ENCODE measurements at places on chromosomes 6 and 20.

DNA sequence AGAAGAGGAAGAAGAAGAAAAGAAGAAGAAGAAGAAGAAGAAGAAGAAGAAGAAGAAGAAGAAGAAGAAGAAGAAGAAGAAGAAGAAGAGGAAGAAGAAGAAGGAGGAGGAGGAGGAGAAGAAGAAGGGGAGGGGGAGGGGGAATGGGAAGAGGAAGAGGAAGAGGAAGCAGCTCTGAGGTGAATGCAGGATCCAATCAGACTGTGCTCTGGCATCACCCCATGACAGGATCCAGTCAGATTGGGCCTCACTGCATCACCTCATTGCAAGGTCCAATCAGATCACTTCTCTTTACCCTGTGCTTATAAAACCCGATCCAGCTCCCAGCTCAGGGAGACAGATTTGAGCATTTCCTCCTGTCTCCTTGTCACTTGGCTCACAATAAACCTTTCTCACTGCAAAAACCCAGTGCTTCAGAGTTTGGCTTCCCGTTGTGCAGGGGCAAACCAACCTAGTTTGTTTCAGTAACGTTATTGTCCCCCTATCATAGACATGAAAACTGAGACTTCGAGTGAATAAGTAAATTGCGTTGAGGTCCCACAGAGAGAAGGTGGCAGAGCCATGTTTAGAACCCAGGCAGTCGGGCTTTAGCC, 28.6 kb upstream of the YWHAB start:
- peak; percentile 5 for DNase-seq

DNA sequence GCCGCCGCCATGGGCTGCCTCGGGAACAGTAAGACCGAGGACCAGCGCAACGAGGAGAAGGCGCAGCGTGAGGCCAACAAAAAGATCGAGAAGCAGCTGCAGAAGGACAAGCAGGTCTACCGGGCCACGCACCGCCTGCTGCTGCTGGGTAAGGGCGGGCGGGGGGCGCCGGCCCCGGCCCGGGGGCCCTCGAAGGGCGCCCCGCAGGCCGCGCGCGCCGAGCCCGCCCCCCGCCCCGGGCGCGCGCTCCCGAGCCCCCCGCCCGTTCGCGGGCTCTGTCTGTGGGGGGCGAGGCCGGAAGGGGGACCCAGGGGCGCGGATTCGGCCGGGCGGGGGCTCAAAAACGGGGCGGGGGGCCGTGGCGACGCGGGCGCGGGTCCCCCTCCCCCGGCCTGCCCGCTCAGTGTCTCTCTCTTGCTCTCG, 39.2 kb downstream of the GNAS start:
- DNase-seq = no peak

GRCh38 chr6:4135665-4136353, 434 bp upstream of the ECI2 start:
- DNase-seq = peak; percentile 90

DNA sequence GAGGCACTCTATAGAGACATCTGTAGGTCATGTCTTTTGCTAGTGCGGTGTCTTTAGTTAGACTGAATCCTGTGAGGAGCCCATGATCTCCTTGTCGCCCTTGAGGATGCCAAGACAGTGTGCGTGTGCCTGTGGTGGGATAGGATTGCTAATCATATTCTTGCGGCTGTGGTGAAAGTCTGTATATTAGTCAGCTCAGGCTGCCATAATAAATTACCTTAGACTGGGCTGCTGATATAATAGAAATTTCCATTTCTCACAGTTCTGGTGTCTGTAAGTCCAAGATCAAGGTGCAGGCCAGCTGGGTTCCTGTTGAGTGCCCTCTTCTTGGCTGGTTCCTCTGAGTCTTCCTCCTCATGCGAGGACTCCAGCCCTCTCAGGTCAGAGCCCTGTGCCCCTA, 141.2 kb downstream of the JARID2 start:
- peak; percentile 69 for DNase-seq

- no peak for DNase-seq
These were observed 15.5 kb upstream of the NPEPL1 start for GRCh38 chr20:58677079-58677604.

DNA sequence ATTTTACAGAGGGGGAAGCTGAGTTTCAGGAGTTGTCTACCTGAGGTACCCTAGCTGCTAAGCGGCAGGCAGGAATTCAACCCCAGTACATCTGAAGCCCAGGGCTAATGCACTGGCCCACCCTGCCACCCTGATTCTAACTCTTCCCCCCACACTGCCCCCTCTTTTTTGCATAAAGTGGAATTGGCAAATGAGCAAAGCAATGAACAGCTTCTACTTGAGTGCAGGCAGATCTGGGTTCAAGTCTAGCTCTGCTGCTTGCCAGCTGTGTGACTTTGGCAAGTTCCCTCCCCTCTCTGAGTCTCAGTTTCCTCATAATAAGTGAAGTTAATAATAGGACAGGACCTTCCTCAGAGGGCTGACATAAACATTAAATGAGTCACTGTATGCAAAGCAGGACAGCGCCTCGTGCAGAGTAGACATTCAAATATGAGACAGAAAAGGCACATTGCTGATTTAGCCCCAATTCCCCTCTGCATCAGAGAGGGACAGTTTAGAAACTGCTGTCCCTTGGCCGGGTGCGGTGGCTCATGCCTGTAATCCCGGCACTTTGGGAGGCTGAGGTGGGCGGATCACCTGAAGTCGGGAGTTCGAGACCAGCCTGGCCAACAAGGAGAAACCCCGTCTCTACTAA, 4.7 kb downstream of the ADA start:
- DNase-seq = peak; percentile 77

DNA sequence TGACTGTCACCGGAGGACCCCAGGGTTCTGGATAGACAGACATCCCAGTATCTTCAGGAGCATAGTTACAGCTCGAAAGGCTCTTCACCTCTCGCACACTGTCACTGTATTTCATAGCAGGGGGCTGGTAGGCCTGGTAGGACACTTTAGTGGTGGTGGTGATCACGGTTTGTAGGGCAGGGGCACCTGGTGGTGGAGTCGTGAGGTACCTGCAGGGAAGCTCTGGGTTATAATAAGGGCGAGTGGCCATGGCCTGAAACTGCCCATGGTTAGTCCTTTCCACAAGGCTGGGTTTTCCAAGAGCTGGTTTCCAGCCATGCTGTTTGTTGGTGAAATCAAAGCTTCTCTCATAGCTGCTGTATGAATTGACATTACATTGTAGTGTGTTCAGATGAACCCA, 7.6 kb downstream of the GCM2 start:
- no peak for DNase-seq

GRCh38 chr6:117817499-117817898, 89.6 kb upstream of the SLC35F1 start:
- DNase-seq = no peak

GRCh38 chr6:149014631-149015534, 268.1 kb downstream of the UST start:
- DNase-seq = peak; percentile 80

DNA sequence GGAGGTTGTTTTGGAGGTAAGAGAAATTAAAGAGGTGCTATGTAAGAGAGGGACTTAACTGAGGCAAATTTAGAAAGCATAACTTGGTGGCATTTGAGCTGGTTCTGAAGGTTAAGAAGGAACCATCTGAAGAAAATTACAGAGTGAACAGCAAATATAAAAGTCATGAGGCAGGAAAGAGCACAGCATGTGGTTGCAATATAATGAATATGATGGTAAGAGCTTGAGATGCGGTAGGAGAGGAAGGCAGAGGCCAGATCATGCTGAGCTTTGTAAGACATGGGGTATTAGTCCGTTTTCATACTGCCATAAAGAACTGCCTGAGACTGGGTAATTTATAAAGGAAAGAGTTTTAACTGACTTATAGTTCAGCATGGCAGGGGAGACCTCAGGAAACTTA, 279.1 kb downstream of the UTRN start:
- no peak for DNase-seq

- DNase-seq = no peak
These were observed 3.1 kb downstream of the NCOA7 start for GRCh38 chr6:125793863-125794262.

DNA sequence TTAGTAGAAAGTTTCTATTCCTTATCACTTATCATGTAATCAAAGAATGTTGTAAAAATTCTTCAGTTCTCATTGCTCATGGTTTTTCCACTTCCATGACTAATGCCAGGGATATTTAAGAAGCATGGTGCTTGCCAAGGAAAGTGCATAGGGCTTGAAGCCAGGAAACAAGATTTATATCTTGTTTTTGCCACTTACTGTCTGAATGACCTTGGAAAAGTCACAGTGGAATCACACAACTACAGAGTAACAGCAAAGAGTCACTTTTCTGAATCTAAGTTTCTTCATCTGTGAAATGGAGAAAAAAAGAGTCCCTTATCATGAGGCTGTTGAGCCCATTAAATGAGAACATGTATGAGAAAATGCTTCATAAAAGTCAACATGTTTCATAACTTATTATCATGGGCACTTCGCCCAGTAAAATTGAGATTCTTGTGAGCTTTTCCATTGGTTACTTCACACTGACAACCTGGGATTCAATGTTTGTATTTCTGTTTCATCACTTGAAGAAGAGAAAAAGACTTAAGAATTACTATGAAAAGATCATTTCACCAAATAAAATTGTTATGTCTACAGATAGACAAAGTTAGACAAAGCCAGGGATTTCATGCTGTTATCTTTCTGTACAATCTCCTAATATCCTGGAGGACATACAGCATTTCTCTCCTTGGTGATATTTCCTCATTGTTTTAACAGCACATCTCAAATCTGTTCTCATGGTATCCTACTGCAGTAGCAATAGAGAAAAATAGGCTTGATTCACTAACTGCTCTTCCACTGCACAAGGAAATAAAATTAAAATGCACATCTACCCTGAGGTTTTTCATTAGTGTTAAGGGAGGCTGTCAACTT, 7.6 kb upstream of the BMP5 start:
- DNase-seq = peak; percentile 84

- peak; percentile 56 for DNase-seq
These were observed 75.7 kb upstream of the QKI start for GRCh38 chr6:163338671-163339405.

- no peak for DNase-seq
These were observed 111.6 kb upstream of the EDN1 start for GRCh38 chr6:12178521-12178920.

DNA sequence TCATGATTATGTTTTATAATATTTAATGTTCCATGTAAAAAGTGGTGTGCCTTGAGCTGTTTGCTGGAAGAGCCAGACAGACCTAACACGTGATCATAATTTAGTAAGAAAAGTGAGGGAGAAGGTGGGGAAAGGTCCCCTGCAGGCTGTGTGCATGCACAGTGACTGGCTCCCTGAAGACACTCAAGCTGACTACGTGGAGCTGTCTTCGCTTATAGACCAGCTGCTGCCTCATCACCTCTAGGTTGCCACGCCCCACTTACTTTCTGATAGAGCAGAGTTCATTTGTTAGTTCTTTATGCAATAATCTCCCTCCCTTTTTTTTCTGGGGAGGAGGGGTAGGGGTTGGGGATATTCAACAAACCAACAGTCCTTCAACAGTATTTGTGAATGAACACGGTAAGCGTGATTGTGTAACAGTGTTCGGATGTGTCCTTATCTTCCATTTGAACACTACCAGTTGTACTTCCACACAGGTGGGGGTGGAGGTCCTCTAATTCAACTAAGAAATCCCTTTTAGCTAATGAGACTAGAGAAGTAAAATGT, 157.3 kb downstream of the BACH2 start:
- DNase-seq = no peak

DNA sequence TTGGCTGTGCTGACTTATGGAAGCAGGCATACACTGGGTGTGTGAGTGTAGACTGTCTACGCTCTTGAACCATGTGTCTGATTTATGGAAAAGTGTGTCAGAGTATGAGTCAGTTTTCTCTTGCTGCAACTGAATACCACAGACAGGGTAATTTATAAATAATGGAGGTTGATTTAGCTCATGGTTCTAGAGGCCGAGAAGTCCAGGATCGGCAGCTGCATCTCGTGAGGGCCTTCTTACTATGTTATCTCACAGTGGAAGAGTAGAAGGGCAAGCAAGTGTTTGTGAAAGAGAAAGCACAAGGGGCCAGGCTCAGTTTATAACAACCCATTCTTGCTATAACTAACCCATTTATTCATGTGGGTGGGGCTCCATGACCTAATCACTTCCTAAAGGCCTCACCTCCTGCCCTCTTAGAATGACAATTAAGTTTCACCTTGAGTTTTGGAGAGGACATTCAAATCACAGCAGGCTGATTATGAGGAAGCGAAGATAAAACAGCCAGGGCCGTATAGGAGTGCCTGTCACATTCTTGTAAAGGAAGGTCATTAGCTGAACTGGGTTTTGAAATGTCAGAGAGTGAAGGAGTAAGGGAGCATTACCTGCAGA, 6.7 kb downstream of the GPR31 start:
- no peak for DNase-seq

DNA sequence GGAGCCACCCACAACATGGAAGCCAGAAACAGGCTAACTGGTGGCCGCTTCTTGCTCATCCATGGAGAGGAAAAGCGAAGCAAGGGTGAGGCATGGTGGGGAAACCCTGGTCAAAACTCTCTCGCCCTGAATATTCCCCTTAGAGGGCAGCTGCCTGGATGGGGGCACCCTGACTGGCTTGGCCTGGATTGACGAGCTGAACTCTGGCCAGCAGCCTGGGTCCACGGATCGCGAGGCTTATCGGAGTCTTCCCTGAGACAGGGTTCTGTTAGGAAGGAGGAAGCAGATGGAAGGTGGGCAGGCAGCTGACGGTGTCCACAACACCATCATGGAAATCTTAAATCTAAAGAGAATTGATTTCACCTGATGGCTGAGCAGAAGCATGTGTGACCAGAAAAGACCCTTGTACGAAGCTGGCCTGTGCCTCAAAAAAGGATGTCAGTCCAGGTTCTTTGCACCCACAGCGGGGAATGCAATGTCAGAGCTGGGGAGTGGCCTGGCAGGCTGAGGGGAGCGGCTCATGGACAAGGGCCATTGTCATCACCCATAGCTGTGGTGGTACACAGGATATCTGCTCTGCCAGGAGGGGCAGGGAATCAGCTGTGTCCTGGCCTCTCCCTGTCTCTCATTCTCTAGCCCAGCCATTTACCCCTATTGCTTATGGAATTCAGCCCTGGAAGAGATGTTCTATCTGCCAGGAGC, 109.4 kb upstream of the SNX9 start:
- no peak for DNase-seq

DNA sequence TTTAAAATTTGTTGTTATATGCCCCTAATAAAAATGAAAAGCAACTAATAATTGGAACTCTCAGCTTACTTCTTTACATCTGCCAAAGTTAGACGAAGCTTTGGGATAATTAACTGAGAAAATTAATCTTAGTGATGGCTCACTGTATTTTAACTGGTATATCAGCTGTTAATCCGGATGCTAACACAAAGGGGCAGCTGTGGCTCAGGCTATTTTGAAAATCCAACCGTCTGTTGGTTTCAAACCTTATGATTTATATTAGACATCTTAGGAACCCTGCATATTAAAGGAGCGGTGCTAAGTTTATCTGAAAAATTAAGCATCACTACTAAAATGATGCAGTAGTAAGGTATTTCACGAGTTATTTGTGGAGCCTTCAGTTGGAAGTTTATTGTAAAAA, 96.6 kb downstream of the AKAP7 start:
- DNase-seq = no peak
